ENCODE measurements at places on chromosomes 13 and 19. TPM values are rescaled to one million over a fixed set of nuclear protein-coding genes. Genes with fewer than 3 reads are reported as not detected.

The NLRP5 gene
- not detected for total RNA-seq

The CGB5 gene
- total RNA-seq: not detected

The TMIGD2 gene
- total RNA-seq: not detected

The SIGLEC14 gene
- total RNA-seq: not detected

The C19orf73 gene
- 0.71 TPM for total RNA-seq

The TINCR gene
- 0.46 TPM for total RNA-seq

The NRTN gene
- total RNA-seq: 0.14 TPM

The TLE6 gene
- total RNA-seq: 0.61 TPM
